Right renal pelvis (tissue), 4 donors: ENCODE measurements at places on chromosomes 7 and 10.
A peak's percentile ranks its signal among the peaks of the same experiment; 100 is the strongest.

GRCh38 chr10:16966991-16967865, 150.0 kb upstream of the RSU1 start:
- DNase-seq: no peak

- DNase-seq: no peak
Measured at GRCh38 chr10:10293041-10293440, 724.6 kb upstream of the CELF2 start.

DNA sequence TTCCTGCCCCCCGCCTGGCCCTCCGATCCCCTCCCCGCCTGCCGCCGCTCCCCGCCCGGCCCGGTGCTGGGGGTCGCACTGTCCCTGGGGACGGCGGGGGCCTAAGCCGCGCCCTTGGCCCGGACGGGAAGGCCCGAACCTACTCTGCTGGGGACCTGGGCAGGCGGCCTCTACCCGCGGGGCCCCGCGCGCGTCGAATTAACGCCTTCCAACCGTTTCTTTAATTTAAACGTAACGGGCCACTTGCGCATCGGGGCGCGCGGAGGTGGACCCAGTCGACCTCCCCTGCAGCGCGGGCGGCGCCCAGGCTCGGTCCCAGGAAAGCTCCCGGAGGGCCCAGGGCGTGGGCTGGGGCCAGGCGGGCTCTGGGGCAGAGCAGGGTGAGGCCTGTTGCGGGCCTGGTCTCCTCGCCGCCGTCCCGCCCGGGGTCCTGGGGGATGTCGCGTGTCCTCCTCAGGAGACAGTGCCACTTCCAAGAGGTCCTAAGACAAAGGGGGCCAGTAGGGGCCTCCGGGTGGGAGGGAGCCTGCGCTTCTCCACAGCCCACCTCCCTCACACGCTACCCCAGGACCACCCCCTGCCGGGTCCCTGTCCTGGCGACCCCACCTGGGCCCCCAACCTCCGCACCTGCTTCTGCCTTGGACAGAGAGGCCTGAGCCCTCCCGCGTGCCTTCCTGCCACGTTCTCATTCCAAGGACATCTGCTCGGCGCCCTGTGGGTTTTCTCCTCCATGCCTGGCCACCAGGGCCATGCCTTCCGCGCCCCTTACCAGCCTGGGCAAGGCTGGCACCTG, 658 bp upstream of the PTPRN2 start:
- DNase-seq: no peak

DNA sequence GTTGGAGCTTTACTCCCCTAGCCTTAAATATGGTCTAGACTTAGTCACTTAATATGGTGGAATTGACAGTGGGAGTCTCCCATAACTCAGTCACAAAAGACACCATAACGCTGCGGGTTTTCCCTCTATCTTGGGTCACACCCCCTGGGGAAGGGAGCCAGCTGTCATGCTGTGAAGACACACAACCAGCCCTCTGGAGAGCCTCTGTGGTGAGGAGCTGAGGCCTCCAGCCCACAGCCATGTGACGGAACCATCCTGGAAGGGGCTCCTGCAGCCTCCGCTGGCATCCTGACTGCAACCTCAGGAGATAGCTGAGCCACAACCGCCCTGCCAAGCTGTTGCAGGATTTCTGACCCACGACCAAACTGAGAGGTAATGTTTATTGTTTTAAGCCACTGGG, 37.9 kb downstream of the PAXIP1 start:
- no peak for DNase-seq

DNA sequence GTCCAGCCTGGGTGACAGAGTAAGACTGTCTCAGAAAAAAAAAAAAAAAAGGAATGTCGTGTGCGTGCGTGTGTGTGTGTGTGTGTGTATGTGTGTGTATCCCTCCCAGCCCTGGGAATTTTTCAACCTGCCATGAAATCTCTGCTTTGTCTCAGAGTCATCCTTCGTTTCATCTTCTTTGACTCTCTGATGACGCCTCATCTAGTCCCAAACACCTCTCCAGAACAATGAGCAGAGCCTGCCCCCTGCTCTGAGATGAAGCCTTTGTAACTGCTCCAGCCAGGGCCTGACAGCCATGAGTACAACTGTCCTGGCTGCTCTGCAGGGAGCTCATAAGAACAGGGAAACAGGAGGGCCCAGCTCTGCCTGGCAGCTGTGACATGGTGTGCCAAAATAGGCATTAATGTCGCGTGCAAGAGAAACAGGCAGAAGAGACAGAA, 149.5 kb downstream of the FAM107B start:
- no peak for DNase-seq

GRCh38 chr10:70055550-70055949, 2.9 kb downstream of the MACROH2A2 start:
- DNase-seq: no peak

GRCh38 chr7:12926206-12926605, 238.8 kb downstream of the ARL4A start:
- DNase-seq: no peak

- no peak for DNase-seq
Measured at GRCh38 chr10:33453081-33454025, 118.9 kb upstream of the NRP1 start.

- DNase-seq: no peak
Measured at GRCh38 chr7:88771417-88771816, 11.9 kb downstream of the ZNF804B start.

DNA sequence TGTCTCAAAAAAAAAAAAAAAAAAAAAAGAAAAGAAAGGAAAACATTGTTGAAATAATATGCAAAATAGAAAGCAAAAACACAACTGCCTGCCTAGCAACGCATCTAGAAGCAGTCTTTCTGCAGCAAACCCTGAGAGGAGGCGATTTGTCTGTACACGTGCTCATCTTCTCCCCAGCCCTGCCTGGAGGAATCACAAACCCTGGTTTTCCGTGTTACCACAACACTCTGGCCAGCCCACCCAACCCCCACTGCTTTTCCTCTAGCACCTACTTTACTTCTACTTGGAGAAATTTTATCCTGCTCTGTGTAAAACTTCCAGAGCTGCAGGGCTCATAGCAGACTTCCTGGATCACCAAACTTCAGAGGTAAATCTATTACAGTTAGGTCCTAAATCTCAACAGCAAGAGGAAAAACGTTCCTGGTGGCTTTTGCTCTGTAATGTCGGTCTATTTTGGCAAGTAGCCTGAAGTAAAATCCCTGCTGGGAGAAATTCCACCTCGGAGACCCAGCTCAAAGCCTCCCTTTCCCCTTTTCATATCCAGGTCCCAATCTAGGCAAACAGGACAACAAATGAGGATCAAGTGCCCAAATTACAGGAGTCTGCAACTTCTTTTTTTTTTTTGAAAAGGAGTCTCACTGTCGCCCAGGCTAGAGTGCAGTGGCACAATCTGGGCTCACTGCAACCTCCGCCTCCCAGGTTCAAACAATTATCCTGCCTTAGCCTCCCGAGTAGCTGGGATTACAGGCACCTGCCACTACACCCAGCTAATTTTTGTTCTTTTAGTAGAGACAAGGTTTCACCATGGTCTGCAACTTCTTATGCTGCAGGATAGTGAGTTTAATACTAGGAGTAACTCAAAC, 91.6 kb downstream of the DNMBP start:
- DNase-seq: peak; percentile 41

GRCh38 chr10:73248259-73248724, 1.2 kb upstream of the DNAJC9 start:
- DNase-seq: no peak

GRCh38 chr10:75469006-75469616, 37.7 kb downstream of the LRMDA start:
- DNase-seq: no peak

- DNase-seq: no peak
Measured at GRCh38 chr7:124071843-124072242, 39.0 kb upstream of the TMEM229A start.

- DNase-seq: no peak
Measured at GRCh38 chr10:18008986-18009385, 57.3 kb downstream of the SLC39A12 start.

DNA sequence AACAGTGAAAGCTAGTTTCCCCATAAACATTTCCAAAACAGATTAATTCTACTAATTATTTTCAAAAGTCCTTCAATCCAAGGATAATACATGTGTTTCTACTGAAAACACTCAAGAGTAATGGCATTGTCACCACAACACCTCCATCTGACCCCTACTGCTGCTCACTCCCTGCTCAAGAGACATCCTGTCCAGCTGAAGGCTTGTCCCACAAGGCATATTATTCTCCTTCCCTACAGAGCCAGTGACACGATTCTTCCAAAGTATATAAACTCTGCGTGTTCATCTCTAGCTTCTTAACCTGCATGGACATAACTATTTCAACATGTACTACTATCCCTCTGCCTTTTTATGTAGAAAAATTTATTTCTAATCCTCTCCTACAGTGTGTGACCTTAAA, 182.1 kb downstream of the CPEB3 start:
- no peak for DNase-seq

GRCh38 chr10:31752170-31752569, 176.5 kb downstream of the ARHGAP12 start:
- no peak for DNase-seq

- DNase-seq: no peak
Measured at GRCh38 chr7:8338206-8338605, 76.2 kb upstream of the ICA1 start.

DNA sequence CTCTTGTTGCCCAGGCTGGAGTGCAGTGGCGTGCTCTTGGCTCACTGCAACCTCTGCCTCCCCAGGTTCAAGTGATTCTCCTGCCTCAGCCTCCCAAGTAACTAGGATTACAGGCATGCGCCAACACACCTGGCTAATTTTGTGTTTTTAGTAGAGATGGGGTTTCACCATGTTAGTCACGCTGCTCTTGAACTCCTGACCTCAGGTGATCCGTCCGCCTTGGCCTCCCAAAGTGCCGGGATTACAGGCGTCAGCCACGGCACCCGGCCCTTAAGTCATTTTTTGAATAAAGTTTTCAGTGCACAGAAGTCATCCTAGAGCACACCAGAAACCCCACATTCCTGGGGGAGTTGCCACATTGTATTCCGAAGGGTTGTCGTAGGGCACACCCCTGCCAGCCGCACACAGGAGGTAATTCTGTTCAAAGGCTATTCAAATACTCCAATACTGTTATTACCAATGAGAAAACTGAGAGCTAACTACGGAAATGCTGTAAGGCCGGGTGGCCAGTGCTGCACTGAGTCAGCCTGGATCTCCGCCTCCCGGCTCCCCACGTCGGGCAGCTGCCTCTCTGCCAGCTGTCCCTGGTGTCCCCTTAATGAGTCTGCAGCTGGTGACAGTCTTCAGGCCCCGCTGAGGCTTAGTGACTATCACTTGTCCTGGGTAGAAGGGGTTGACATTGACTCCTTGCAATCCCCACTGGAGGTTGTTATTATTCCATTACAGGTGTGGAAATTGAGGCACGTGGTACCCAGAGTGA, 8.6 kb upstream of the RFC2 start:
- no peak for DNase-seq

DNA sequence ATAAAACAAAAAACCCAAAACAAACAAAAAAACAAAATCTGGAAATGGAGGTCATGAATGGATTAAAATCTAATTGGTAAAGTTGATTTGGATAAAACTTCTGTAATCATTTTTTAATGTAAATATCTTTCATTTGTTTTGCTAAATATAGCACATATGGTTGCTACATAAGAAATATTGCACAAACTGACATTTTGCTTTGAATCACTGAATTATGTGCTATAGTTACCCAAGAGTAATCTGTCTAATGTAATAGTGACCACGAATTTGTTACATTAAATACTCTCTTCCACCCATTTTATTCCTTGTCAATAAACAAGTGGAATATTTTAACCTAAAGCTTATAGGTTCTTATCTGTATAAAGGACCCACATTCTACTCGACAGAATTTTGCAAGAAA, 6.2 kb downstream of the CFAP58 start:
- no peak for DNase-seq

DNA sequence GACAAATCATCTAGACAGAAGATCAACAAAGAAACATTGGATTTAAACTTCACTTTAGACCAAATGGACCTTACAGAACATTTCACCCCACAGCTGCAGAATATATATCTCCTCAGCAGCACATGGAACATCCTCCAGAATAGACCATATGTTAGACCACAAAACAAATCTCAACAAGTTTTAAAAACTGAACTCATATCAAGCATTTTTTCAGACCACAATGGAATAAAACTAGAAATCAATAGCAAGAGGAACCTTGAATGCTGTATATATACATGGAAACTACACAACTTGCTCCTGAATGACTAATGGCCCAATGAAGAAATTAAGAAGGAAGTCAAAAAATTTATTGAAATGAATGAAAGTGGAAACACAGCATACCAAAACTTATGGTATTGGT, 157.7 kb downstream of the MTERF1 start:
- DNase-seq: no peak

- DNase-seq: no peak
Measured at GRCh38 chr7:95540366-95540765, 54.6 kb downstream of the ASB4 start.

DNA sequence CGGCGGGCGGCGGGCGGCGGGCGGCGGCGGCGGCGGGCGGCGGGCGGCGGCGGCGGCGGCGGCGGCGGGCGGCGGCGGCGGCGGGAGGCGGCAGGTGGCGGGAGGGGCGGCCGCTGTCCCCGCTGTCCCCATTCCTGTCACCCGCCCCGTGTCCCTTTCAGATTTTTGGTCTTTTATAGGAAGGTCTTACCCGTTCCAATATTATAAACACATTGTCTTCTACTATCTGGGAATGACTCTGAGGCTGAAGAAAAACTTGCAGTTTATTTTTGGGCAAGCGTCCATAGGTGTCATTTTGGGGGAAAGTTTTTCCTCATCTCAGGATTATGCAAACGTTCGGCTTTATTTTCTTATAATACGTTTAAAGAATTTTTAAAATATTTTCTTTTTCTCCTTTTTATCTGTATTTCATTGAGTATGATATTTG, 578 bp downstream of the ZNF713 start:
- DNase-seq: no peak

DNA sequence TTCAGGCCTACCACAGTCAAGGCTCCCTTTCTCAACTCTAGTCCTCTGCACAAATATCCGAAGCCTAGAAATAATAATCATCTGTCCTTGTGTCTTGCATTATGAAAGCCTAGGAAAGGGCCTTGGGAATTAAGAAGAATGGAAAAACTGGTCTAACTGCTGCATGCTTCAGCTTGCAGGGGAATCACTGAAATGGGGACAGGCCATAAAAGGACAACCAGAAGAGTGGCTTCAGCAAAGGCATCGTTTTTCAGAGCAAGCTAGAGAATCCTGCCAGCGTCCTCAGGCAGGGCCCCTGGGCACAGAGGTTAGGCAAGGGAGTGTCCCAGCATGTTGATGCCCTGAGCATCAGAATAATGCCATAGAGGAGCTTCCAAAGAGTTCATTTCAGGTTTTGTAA, 13.2 kb downstream of the ERVW-1 start:
- no peak for DNase-seq

- no peak for DNase-seq
Measured at GRCh38 chr7:39919646-39920045, 30.4 kb upstream of the CDK13 start.

GRCh38 chr10:102729029-102730026, 14.4 kb upstream of the WBP1L start:
- no peak for DNase-seq
